ENCODE measurements at places on chromosomes 13 and 19.

DNA sequence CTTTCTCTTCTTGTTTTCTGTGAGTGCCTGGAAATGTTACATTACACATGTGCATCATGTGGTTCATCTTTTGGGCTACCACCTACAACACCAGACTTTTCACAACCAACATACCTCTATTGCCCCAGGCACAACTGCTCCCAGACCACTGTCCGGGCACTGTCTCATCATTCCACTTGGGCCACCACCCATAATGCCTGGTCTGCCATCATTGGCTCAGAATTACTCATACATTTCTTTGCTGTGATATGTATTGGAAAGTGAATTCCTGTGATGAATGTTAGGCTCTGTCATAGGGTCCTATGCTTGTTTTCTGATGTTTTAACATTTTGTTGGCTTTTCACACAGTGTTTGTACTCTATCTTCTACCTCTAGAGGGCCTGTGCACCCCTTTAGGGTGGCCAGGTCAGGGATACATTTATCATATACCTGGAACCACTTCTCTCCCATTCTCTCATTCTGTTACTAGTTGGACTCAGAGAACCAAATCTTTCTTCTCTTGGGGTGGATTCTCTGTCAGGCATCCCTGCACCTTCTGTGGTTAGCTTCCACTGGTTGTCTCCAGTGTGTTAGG lies 172.8 kb downstream of the NHLRC3 start:
- DNase-seq, result no peak

GRCh38 chr13:97302611-97303010 lies 80.5 kb downstream of the MBNL2 start:
- DNase-seq, result no peak

DNA sequence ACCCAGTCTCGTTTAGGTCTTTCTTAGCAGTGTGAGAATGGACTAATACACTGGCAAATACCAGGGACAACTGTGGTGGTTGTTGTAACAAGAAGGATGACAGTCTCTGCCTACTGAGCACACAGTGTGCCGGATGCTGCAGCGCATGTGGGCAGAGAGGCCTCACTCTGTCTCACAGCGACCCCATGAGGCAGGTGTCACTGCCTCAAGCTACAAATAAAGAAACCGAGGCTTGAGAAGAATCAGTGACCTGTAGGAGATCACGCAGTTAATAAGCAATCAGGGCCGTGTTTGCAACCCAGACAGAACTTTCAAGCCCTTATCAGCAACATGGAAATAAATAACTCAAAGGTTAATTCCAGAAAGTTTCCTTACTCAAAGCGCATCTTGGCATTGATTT lies 40.5 kb upstream of the GAS6 start:
- DNase-seq, result peak; percentile 44

DNA sequence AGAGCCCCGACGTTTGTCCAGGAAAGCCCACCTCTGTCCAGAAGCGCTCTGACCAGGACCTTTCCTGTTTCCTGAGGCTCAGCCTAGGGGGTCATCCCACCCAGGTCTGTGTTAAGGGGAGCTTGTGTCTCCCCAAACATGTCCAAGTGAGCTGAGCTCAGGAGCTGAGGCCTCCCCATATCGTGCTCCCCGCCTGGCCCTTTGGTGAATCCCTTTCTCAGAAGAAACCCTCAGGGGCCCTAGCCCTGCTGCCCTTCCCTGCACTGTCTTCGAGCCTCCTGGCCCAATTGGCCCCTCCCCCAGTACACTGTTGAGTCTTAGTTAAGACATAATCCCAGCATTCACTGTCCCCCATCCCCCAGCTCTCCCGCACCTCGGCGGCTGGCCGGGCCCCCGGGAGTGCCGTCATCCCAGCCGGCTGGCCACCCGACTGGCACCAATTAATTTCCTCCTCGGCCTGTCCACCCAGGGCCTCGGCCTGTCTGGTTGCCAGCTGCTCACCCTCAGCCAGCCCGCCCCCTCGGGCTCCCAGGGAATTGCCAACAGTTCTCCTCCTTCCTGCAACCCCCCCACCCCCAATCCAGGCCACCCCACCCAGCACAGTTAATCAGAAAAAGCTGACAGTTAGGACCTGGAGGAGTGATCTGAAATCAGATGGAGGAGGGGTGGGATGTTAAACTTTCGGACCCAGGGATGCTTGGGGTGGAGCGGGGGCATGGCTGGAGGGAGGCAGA lies 13.6 kb downstream of the IER2 start:
- DNase-seq, result peak; percentile 37

- DNase-seq, result no peak
These were observed 9.6 kb upstream of the NFIC start for GRCh38 chr19:3356805-3357204.

DNA sequence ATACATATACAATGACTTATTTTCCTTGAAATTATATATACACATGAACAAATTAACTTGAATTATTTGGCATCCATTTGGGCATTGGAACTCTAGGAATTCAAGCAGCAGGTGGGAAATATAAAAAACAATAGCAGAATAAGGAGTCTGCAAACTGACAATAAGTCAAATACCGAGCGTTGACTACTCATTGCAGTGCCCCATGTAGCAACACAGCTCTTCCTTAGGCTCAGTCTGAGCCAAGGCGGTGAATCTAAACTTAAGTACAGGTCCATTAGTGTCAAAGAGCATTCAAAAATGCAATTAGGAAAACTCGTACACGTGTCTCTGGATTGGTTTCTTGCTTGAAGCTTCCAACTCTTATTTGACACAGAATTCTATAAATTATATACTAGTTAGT lies 462.5 kb upstream of the KLF12 start:
- DNase-seq, result no peak

DNA sequence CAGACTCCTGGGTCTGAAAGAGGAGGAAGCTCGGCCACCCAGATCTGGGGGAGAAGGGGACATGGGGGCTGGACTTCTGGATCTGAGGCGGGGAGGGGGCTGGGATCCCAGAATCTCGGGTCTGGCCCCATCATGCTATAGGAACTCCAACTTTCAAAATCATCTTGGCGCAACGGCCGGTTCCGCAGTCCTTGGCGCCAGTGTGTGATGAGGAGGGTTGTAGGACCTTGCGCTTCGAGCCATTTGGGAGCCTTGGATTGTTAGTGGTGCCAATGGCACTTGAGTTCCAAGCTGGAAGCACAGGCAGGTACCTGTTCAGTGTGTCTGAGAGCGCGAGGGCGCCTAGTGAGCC lies 324 bp downstream of the RUVBL2 start:
- DNase-seq, result no peak

GRCh38 chr13:47298506-47298905 lies 401.7 kb upstream of the HTR2A start:
- DNase-seq, result no peak

DNA sequence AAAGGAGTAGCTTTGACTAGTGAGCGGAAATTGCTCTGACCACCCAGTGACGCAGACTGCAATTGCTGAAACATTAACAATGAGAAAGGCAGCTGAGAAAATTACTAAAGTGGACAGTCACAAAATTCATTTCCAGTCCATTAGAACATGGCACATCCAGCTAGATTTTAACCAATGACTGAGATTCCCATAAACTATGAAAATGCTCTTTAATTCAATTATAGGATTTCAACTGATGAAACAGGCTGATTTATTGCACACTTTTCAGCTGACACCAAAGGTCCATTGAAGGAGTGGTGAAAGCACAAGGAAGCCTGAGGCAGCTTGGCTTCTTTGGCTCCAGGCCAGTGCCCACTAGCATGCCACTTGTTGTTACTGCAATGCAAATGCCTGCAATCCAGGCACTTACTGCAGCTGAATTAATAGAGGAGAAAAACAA lies 933.4 kb downstream of the SLITRK6 start:
- peak; percentile 12 for DNase-seq

DNA sequence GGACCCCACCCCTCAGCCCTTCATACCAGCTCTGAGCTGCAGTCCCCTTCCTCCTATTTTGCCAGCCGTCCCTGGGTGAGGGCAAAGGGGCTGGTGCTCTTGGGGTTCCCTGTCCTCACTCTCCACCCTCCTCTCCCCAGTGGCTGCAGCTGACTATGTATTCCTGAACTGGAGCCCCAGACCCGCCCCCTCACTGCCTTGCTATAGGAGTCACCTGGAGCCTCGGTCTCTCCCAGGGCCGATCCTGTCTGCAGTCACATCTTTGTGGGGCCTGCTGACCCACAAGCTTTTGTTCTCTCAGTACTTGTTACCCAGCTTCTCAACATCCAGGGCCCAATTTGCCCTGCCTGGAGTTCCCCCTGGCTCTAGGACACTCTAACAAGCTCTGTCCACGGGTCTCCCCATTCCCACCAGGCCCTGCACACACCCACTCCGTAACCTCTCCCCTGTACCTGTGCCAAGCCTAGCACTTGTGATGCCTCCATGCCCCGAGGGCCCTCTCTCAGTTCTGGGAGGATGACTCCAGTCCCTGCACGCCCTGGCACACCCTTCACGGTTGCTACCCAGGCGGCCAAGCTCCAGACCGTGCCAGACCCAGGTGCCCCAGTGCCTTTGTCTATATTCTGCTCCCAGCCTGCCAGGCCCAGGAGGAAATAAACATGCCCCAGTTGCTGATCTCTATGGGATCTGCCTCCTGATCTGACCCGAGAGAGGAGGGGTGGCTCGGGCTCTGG lies 2.4 kb downstream of the COX7A1 start:
- DNase-seq, result peak; percentile 63

DNA sequence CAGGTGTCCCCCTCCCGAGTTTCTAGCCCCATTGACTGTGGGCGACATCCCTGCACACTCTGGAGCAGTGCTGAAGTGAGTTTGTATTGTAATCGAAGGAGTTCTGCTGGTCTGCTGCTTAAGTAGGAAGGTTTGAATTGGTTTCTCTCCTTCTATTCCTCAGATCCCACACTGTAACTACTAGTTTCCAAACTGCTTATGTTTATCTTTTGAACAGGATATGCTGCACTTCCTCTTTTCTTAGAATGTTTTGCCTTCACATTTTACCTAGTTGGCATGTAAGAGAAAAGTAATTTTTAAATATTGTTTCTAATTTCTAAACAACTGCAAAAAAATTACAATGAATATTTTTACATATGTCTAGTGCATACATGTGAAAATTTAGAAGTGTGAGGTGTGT lies 511.8 kb downstream of the KLF12 start:
- DNase-seq, result no peak

DNA sequence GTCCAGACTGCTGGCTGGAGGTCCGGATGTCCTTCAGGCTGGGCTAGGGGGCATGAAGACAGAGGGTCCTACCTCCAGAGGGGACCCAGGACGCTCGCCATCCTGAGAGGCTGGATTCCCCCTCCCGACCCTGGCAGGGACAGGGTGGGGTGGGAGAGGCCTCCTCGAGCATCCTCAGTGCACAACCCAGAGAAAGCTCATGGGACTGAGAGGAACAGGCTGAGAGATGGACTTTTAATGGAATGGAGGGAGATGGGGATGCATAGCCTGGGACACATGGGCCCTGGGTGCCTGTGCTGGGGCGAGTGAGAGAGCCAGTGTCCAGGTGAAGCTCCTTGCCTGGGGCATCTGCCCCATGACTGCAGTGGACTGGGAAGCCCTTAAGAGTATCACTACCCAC lies 3.1 kb downstream of the ACTL9 start:
- DNase-seq, result no peak

GRCh38 chr13:29125934-29126424 lies 305.8 kb downstream of the MTUS2 start:
- DNase-seq, result no peak

DNA sequence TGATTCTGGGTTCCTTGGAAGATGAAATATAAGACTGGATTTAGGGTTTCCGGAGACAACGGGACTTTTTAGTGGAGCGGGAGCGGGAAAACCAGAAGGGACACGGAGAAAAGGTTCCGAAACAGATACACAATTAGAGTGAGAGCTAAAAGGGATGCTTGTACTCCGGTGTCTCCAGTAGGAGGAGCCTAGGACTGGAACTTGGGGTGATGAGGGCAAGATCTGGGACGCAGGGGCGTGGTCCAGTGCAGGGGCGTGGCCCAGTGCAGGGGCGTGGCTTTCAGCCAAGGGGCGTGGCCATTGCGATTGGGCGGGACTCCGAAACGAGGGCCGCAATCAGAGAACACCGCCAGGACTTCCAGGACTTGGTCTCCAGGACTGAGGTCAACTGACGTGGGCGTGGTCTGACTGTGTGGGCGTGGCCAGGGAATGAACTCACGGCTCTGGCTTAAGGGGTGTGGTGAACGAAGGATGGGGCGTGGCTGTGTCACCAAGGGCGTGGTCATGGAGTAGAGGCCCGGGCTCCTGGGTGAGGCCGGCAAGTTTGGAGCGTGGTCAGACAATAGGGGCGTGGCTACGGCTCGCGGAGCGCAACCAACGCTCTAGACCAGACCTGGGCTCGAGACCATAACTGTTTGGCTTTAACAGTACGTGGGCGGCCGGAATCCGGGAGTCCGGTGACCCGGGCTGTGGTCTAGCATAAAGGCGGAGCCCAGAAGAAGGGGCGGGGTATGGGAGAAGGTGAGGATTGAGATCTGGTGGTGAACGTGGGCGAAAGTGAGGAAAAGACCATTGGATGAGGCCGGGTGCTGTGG lies at the start of gene DKKL1:
TSS of gene DKKL1 (plus strand) at position 610 of the 815 bp plus-strand sequence. CDS start at position 732, 122 bp downstream.
- DNase-seq, result peak; percentile 86

DNA sequence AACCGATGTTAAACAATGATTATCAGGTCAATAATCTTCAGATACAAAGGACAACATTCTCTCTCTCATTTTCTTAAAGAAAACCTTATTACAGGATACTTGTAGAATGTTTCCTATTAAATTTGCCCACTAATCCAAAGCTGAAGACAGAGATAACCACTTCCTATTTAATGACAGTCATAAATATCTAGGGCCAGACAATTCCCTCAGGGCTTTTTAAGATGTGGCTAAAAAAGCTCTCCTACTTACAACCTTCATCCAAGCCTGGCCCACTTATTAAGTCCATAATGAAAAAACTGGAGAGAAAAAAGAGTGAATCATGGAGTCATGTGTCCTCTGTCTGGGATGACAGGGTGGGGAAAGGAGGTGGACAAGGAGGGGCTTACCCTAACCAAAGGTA lies 235.9 kb downstream of the KLF12 start:
- DNase-seq, result no peak

DNA sequence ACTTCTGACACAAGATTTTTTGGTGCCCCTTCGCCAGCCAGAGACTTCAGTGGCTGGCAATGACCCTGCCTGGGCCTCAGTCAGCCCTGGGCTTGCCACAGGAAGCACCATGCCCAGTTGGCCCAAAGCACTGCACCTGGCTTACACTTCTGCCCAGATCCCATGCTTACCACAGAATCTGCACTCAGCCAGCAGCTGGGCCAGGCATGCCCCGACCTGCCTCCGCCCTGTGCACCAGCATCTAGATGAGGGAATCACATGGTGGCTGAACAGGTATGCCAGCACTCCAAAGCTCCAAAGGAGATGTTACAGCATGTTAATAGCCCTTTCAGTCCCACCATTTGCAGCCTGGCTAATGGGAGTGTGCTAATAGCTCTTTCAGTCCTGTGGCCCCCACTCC lies 690.9 kb downstream of the SLITRK6 start:
- DNase-seq, result no peak

DNA sequence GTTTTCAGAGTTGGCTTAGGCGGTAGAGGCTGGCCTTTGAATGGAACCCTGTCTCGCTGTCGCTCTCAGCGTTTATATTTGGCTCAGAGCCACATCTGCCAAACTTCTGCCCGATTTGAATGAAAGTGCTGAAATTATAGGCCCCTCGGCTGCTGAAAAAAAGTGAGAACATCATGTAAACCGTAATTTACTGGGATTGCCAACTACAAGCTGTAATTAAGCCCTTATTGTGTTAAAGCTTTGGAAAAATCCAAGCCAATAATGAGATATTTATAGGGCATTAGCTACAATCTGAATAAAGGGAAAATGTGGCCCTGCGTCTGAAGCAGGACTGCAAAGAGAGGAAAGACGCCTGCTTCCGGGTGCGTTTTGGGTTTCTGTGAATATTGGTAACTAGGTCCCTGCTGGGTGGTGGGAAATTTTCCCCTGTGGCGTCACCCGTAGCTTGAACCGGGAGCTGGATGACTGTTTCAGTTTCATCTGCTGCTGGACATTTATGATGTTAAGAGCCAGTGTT lies 9.9 kb downstream of the DNM2 start:
- no peak for DNase-seq
